Bronchial epithelial cell (primary cell): ENCODE measurements at places on chromosomes 6 and 20. TPM values are rescaled to one million over a fixed set of nuclear protein-coding genes. Genes with fewer than 3 reads are reported as not detected.

The ACTL10 gene
- 1.2 and 1.6 TPM in 2 replicates for total RNA-seq

The LRRC73 gene
- 0.13 and 0.26 TPM in 2 replicates for total RNA-seq

The FRS3 gene
- total RNA-seq, result 0.77 and 0.79 TPM in 2 replicates

The TFAP2D gene
- not detected in 2 replicates for total RNA-seq

The SCGN gene
- not detected in 2 replicates for total RNA-seq

The TNF gene
- total RNA-seq, result not detected in 2 replicates

The SLC44A4 gene
- total RNA-seq, result 1.8 and 10.5 TPM in 2 replicates

The DEF6 gene
- 25.0 and 26.0 TPM in 2 replicates for total RNA-seq

The ADGRF5 gene
- not detected in 2 replicates for total RNA-seq

The DPPA5 gene
- total RNA-seq, result not detected in 2 replicates

The PSORS1C2 gene
- not detected in 2 replicates for total RNA-seq

The ATAT1 gene
- 1.8 and 2.9 TPM in 2 replicates for total RNA-seq

The LY6G5B gene
- total RNA-seq, result 1.1 and 2.3 TPM in 2 replicates

DNA sequence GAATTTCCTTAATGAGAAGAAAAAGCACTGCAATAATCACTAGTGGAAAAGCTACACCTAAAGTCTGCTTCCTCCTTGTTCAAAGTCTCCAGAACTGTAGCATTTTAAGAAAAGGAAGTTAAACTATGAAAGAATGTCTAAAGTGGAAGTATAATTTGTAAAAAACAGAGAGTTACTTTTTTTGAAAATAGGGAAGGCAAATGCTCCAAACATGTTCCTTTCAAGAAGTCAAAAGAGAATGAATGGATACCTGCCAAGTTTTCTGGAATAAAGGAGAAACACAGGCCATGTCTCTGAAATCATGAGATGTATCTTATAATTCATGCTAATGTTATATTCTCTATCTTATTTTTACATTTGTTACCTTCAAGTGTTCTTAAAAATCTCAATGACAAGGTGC, 60.7 kb upstream of the ADGRG6 start:
- no peak for DNase-seq

DNA sequence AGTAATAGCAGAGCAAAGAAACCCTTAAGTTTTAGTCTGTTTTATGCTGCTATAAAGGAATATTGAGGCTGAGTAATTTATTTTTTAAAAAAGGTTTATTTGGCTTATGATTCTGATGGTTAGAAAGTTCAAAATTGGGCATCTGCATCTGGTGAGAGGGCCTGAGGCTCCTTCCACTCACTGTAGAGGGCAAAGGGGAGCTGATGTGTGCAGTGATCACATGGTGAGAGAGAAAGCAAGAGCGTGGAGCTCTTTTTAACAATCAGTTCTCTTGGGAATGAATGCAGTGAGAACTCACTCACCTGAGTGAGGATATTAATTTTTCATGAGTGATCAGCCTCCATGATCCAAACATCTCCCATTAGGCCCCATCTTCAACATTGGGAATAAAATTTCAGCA, 36.4 kb upstream of the SAMD3 start:
- DNase-seq, result no peak

DNA sequence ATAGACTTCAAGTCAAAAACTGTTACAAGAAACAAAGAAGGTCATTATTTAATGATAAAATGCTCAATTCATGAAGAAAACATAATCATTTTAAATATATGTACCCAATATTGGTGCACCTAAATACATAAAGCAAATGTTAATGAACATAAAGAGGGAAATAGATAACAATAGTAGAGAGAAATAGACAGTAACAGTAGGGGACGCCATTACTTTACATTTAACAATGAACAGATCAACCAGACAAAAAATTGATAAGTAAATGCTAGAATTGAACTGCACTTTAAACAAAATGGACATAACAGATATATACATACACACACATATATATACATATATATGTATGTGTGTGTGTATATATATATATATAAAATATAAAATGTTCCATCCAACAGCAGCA, 37.4 kb downstream of the IL22RA2 start:
- DNase-seq, result peak; percentile 47

GRCh38 chr6:36302227-36302976, 32.5 kb downstream of the PNPLA1 start:
- peak; percentile 87 for DNase-seq

DNA sequence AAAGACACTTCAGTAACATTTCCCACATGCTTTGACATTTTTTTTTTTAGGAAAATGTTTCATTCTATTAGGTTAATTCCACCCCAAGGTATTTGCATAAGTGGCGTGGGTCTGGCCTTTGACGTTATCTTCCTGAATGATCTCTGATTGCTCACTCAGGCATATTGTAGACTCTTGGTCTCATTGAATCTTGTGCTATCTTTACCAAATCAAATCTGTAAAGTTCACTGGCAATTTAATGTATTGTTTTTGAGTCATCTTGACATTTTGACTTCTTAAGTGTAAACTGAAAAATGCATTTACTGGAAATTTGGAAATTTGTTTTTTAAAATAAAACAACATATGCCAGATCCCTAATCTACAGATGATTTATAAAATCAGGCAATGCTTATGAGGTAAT, 16.0 kb upstream of the VIP start:
- no peak for DNase-seq

GRCh38 chr6:165458134-165458533, 148.7 kb upstream of the C6orf118 start:
- no peak for DNase-seq

- no peak for DNase-seq
Observed at GRCh38 chr20:58826271-58826670, 24.4 kb downstream of the GNAS-AS1 start.

DNA sequence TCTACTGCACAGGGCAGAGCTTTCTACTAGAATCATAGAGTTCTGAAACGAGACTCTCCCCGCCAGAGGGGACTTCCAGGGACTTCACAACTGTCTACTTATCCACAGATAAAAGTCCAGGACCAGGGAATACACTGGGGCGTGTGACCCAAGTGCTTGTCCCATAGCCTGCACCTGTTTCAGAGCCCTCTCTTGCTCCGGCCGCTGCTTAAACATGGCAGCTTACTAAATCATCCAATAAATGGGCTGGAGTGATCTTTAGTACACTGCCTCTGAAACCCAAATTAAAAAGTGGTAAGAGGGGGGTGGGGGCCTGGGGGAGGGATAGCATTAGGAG, 8.9 kb upstream of the RAB44 start:
- DNase-seq, result no peak

- DNase-seq, result peak; percentile 98
Observed at GRCh38 chr20:45944151-45944964, 9.9 kb downstream of the PCIF1 start.

GRCh38 chr6:169247991-169248390, 5.7 kb downstream of the THBS2 start:
- no peak for DNase-seq

- DNase-seq, result peak; percentile 69
Observed at GRCh38 chr6:49409951-49410542, 53.0 kb downstream of the MMUT start.

DNA sequence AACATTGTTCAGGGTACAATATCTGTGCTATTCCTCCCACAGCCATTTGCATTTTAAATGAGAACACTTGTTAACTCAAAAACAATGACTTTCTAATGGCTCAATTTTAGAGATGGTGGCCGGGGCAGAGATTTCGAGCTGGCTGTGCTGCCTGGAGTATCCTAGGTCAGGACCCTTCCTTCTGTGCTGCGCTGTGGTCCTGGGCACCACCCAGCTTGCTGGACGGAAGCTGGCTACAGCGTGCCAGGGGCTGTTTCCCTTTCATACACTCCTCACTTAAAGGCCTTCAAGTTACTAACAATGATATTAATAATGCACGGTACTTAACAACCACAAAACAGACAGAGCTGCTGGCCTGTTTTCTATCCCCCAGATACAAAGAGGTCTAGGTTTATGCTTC, 194.4 kb upstream of the CST7 start:
- no peak for DNase-seq

DNA sequence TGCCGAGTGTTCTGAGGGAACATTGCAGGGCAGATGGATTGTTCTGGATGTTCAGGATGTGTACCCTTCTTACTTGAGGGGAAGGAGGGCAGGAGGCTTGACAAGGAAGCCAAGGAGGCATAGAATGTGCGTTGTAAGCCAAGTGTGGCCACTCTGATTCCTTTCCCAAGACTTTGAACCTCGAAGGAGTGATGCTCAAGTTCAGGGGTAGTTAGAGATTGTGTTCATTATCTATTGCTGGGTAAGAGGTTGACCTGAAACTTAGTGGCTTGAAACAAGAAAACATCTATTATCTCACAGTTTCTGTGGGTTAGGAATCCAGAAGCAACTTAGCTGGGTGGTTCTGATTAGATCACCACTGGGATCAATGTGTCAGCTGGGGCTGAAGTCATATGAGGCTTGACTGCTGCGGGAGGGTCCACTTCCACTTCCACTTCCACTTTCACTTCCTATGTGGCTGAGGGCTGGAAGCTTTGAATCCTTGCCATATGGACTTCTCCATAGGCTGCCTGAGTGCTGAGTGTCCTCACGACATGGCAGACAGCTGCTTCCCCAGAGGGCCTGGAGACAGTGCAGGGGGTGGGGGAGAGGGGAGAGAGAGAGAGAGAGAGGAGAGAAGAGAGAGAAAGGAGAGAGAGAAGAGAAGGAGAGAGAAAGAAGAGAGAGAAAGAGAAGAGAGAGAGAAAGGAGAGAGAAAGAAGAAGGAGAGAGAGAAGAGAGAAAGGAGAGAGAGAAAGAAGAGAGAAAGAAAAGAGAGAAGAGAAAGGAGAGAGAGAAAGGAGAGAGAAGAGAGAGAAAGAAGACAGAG, 6.9 kb upstream of the CD40 start:
- no peak for DNase-seq

GRCh38 chr6:107565165-107565723, 75.3 kb downstream of the SOBP start:
- peak; percentile 3 for DNase-seq

DNA sequence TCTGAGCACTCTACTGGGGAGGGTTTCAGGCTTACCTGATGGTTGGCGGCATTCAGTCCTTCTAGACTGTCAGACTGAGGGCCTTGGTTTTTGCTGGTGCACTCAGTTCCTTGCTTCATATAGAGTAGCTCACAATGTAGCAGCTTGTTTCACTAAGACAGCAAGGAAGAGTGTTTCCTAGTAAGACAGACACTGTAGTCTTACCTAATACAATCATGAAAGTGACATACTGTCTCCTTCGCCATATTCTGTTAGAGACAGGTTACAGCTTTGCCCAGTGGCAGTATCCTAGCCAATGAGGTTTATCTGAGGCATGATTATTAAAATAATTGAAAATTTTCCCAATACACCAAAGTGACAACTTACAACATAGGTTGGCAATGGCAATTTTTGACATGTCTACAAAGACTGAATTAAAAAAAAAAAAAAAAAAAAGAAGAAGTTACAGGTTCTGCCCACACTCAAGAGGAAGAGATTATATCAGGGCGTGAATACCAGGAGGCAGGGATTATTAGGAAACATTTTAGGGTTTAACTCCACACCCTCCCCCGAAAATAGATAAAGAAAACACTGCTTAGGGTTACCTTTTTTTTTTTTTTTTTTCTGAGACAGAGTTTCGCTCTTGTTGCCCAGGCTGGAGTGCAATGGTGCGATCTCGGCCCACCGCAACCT, 66.8 kb downstream of the SCAND1 start:
- DNase-seq, result no peak

- no peak for DNase-seq
Observed at GRCh38 chr20:22920898-22921297, 114.2 kb upstream of the SSTR4 start.

GRCh38 chr20:9439806-9440205, 74.6 kb upstream of the LAMP5 start:
- DNase-seq, result peak; percentile 23

GRCh38 chr6:16511723-16512489, 249.4 kb downstream of the ATXN1 start:
- peak; percentile 55 for DNase-seq

DNA sequence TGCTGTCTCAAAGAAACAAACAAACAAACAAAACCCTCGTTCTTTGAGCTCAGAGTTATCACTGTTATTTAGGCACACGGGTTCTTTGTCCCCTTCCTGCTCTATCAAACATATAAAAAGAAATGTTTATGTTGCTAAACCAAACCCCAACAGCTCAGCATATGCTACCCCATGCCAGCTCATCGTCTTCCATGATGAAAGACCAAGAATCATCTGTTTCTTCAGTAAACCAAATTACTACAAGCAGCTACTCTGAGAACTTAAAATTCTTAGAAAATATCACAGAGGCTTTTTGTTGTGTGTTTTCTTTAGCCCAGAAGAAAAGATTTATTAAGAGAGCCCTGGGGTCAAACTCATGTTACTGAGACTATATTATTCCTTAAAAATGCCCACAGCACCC, 4.7 kb downstream of the TRERF1 start:
- DNase-seq, result no peak
